IgD-negative memory B cell (primary cell): ENCODE measurements at places on chromosomes 6 and 20. TPM values are rescaled to one million over a fixed set of nuclear protein-coding genes. Genes with fewer than 3 reads are reported as not detected.

ULBP3 gene
- 1.1 TPM for polyA plus RNA-seq

UBD gene
- not detected for polyA plus RNA-seq

IPCEF1 gene
- 2.1 TPM for polyA plus RNA-seq

NKX2-4 gene
- polyA plus RNA-seq, result not detected

MOXD1 gene
- polyA plus RNA-seq, result 9.0 TPM

OTOR gene
- polyA plus RNA-seq, result not detected

PAX1 gene
- polyA plus RNA-seq, result not detected

BMP2 gene
- polyA plus RNA-seq, result not detected

GSTA3 gene
- not detected for polyA plus RNA-seq

ESR1 gene
- 1.5 TPM for polyA plus RNA-seq

APCDD1L gene
- polyA plus RNA-seq, result 0.06 TPM

ATP6V1G2 gene
- polyA plus RNA-seq, result 0.53 TPM

RHAG gene
- polyA plus RNA-seq, result not detected

ZNF451 gene
- polyA plus RNA-seq, result 22.3 TPM

ACTL10 gene
- polyA plus RNA-seq, result 12.0 TPM

ZNF165 gene
- polyA plus RNA-seq, result 3.5 TPM

HLA-DQA2 gene
- 167 TPM for polyA plus RNA-seq

SIM1 gene
- not detected for polyA plus RNA-seq

ID1 gene
- 2.2 TPM for polyA plus RNA-seq

TGM3 gene
- polyA plus RNA-seq, result not detected

HCK gene
- polyA plus RNA-seq, result 52.0 TPM

IL17A gene
- polyA plus RNA-seq, result not detected

MATN4 gene
- polyA plus RNA-seq, result not detected

NFKBIE gene
- polyA plus RNA-seq, result 23.5 TPM

MDN1 gene
- polyA plus RNA-seq, result 7.9 TPM

PAQR8 gene
- polyA plus RNA-seq, result 6.4 TPM

SALL4 gene
- polyA plus RNA-seq, result not detected

PRDM13 gene
- not detected for polyA plus RNA-seq

UNC5CL gene
- polyA plus RNA-seq, result 0.76 TPM

RAB22A gene
- 11.2 TPM for polyA plus RNA-seq

RCAN2 gene
- polyA plus RNA-seq, result not detected

SYNDIG1 gene
- polyA plus RNA-seq, result not detected

SH3BGRL2 gene
- 0.46 TPM for polyA plus RNA-seq

CST5 gene
- not detected for polyA plus RNA-seq

EPHA7 gene
- polyA plus RNA-seq, result not detected

OLIG3 gene
- not detected for polyA plus RNA-seq

SIRPB1 gene
- 2.0 TPM for polyA plus RNA-seq
